Upper lobe of right lung (tissue), 1 donor: ENCODE measurements at places on chromosomes 12 and 14. TPM values are rescaled to one million over a fixed set of nuclear protein-coding genes. Genes with fewer than 3 reads are reported as not detected.

GRCh38 chr12:54967461-54967860 is 17.1 kb downstream of the TESPA1 start:
- no peaks in the 10 kb centered on the region for H3K36me3 ChIP-seq
- no peak overlapping the region for H3K4me3 ChIP-seq
- no peak for DNase-seq
- peaks cover 8% of the 10 kb centered on the region for H3K27me3 ChIP-seq

Gene DHH
- total RNA-seq = 2.1 TPM

Gene FANCM
- total RNA-seq = 3.1 TPM

DNA sequence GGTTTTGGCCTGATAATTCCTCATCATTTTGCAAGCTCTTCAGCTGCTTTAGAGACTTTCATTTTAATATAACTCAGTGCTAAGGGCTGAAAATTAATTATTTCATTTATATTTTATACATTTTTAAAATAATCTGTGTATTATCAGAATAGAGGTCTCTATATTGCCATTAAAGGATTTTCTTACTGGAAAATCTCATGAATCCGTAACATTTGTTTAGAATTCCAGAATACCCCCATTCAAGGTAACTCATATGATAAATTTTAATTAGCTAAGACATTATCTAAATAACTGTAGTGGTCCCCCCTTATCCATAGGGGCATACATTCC is 51.6 kb downstream of the BMAL2 start:
- H3K4me3 ChIP-seq = no peak overlapping the region
- H3K27me3 ChIP-seq = no peaks in the 10 kb centered on the region
- DNase-seq = no peak
- H3K27ac ChIP-seq = no peak overlapping the region
- no peaks in the 10 kb centered on the region for H3K36me3 ChIP-seq
- no peaks in the 10 kb centered on the region for H3K4me1 ChIP-seq

Gene RPGRIP1
- 1.7 TPM for total RNA-seq

DNA sequence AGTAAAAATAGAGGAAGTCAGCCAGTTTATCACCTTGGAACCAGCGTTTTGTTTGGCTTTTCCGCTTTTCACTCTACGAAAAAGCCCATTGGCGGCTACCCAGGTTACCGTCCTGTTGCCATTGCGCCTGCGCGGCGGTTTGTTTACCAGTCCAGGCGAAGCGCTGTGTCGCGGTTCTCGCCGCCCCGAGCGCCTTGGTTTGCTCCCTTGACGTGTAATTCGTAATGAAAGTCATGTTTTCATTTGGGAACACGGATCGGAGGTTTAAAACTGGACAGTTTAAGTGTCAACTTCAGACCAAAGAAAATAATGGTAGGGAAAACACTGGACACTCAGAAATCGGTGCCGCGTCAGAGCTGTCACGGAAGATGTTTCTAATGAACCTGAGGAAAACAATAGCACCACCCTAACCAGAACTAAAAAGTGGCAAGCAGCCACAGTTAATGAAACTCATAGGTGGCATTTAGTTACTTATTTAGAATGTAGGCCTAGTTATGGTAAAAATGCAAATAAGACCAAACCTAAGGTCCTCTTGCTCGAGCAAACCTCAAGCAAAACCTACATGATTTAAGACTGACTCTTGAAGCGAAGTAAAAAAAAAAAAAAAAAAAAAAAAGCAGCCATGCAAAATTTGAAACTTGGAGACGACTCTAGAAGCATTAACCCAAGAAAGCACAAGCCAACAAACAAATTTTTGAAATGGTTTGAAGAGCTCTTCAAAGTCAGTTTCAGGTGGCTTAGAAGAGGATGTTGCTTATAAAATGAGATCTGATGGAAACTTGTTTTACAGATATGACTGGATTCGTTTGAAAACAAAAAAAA is 790 bp upstream of the GPR19 start:
- H3K4me1 ChIP-seq = peaks cover 7% of the 10 kb centered on the region
- H3K4me3 ChIP-seq = peak overlapping the region; percentile 72
- no peaks in the 10 kb centered on the region for H3K36me3 ChIP-seq
- DNase-seq = peak; percentile 96

DNA sequence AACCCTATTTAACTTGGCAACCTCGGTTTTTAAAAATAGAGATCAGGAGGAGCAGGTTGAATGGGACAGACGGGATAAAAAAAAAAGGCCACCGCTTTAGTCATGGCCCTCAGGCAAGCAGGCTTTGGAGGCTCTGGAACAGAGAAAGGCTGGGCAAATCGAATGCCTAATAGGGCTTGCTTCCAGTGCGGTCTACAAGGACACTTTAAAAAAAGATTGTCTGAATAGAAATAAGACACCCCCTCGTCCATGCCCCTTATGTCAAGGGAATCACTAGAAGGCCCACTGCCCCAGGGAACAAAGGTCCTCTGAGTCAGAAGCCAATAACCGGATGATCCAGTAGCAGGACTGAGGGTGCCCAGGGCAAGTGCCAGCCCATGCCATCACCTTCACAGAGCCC is 265.8 kb downstream of the CPNE8 start:
- no peaks in the 10 kb centered on the region for H3K36me3 ChIP-seq
- H3K27me3 ChIP-seq = no peaks in the 10 kb centered on the region
- no peak overlapping the region for H3K27ac ChIP-seq
- H3K4me1 ChIP-seq = no peaks in the 10 kb centered on the region

- no peak overlapping the region for H3K27ac ChIP-seq
- no peaks in the 10 kb centered on the region for H3K27me3 ChIP-seq
- peak; percentile 51 for DNase-seq
- no peaks in the 10 kb centered on the region for H3K4me1 ChIP-seq
- H3K4me3 ChIP-seq = no peak overlapping the region
- H3K36me3 ChIP-seq = peaks cover 8% of the 10 kb centered on the region
These were observed 139.9 kb downstream of the ADGRD1 start for GRCh38 chr12:131093604-131093955.
